Upper lobe of right lung (tissue), 1 donor: ENCODE measurements at places on chromosomes 4 and X. TPM values are rescaled to one million over a fixed set of nuclear protein-coding genes. Genes with fewer than 3 reads are reported as not detected.

DSPP gene
- not detected for total RNA-seq

L1CAM gene
- total RNA-seq, result 1.2 TPM

SLC26A1 gene
- 0.20 TPM for total RNA-seq

SLC25A31 gene
- not detected for total RNA-seq

CDKL2 gene
- 20.6 TPM for total RNA-seq

S100P gene
- total RNA-seq, result 3.6 TPM

DCAF12L2 gene
- total RNA-seq, result not detected
